ENCODE measurements at places on chromosomes 16 and 17.

DNA sequence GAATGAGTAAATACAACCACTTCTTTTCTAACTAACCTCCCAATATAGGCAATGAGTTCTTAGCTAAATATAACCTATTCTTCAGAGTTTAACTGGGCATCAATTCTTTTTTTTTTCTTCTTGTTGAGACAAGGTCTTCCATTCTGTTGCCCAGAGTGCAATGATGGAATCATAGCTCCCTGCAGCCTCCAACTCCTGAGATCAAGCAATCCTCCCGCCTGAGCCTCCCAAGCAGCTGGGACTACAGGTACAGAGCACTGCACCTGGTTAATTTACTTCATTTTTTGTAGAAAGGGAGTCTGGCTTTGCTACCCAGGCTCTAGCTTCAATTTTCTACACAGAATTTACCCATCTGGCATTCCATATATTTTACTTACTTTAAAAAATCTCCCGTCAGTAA is 1.1 kb downstream of the METTL16 start:
- DNase-seq = no peak

DNA sequence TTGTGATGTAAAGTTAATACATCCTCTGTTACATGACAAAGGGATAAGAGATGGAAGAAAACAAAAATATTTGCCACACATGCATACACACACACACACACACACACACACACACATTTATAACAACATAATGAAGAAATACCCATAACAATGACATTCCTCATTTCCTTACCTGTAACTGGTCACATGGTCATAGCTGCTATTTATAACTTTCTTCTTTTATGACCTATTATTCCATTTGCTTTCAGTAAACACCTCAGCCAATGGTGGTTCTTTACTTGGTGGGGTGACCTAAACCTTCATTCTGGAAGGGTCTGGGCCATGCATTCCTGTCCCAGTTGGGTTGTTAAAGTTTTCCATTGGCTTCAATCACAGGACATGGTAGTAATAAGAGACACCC is 5.3 kb downstream of the MT2A start:
- DNase-seq = no peak

- DNase-seq = no peak
Measured at GRCh38 chr17:50381920-50382319, 8.9 kb downstream of the EME1 start.

DNA sequence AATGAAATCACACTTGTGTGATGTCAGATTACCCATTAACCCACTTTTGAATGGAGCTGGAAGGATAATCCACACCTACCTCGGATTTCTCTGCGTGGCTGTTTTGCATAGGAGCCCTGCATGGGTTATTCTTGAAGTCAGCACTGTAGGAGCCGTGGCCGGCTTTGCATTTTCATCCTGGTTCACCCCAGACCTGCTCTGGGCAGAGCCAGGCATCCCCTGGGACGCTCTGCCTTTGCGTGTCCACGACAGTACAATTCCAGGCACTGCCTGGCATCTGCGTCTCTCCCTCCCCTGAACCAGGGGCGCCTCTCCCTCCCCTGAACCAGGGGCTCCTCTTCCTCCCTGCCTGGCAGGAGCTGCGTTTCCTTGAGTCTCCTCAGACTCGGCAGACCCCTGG is 29.7 kb upstream of the ZNF750 start:
- no peak for DNase-seq

All from stimulated activated CD8-positive, alpha-beta memory T cell treated with anti-CD3 and anti-CD28 coated beads, Interleukin-4, amount 100 ng/mL, for 4 hours (primary cell).